ENCODE measurements at places on chromosomes 2 and 18.

- DNase-seq = no peak
Observed at GRCh38 chr2:241125626-241126025, 23.5 kb upstream of the MTERF4 start.

DNA sequence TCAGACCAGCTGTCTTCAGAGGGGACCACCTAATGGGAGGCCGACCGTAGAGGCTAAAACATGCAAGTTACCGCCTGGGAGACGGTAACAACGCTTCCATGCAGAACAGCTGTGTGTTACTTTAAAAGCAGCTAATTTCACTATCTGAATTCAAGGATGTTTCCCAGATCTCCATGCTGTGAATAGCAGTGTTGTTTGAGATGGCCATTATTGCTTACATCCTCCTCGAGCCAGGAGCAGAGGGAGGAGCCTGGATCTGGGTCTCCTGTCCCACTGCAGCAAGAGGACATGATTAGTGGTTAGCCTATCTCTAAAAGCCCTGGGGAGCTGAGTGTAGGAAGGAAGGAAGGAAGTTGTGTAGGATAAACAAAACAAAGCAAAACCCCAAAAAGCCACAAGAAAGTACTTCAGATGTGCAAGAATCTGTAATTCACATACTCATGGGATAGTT, 50.9 kb downstream of the ACTR2 start:
- no peak for DNase-seq

GRCh38 chr2:119251652-119252051, 28.0 kb downstream of the STEAP3 start:
- DNase-seq = no peak

DNA sequence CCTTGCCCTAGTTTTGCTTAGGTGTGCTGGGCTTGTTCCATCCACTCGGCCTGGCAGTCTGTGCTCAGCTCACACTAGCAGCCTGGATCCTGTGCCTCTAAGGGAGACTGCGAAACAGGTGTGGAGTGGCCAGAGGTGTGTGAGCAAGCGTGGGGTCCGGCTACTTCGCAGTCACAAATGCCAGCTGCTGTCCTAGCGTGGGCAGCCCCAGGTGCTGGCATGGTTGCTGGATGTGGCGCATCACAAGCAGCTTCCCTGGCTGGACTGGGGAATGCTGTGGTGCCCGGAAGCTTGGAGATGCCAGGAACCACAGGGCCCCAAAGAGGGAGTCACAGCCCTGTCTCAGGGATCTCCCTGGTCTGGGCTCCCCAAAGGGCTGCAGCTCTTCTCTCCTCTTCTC, 119.0 kb upstream of the TMEFF2 start:
- DNase-seq = no peak

DNA sequence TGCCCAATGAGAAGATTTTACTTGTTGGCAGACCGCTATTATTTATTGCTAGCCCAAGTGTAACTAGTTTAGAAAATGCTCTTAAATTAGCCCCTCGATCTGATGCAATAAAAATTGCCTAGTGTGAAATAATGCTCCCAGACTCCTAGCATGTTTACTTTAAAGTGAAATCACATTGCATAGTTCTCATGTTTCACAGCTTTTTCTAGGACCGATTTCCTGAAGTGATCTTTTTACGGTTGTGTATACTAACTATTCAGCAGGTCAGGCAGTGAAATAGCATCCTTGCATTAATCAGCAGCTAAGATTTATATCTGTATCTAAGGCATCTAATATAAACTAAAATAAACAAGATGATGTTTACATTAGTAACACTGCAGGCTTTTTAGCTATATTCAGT, 52.4 kb downstream of the PMS1 start:
- DNase-seq = no peak

GRCh38 chr18:78768656-78769501, 210.7 kb upstream of the SALL3 start:
- no peak for DNase-seq

GRCh38 chr18:6941996-6942395, 175.6 kb downstream of the LAMA1 start:
- DNase-seq = no peak

DNA sequence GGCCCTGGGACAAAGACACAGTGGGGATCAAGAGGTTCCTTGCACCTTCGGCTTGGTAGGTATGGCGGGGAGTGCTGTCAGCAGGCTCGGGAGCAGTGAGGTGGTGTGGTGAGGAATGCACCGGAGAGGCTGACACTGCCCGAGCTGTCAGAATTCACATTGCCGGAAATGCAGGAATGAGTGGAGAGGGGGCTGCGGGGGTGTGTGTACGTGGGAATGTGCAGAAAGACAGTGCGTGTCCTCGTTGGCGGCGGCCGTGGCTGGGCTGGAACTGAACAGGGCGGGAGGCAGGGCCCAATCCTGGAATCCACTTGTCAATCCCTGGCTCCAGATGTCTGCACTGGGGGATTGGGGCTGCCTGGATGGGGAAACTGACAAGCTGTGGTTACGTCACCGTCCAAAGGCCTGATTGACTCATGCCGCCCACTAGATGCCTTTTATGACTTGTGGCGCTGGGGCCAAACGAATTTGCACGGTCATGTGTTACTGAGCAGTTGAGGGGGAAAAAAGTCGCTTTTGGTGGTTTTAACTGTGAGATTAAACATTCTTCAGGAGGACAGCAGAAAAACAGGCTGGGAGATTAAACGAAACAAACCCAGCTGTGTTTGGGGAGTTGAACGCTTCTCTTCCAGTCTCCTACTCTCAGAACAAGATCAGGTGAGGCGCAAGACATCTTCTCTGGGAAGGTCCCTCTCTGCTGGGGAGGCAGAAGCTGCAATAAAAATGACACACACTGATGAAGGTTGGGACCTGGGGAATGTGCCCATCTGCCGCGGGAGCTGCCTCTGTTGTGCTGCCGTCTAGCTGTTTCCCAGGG, 189.4 kb upstream of the GLI2 start:
- DNase-seq = no peak
